A673 (cell line): ENCODE measurements at places on chromosomes 4 and X.

DNA sequence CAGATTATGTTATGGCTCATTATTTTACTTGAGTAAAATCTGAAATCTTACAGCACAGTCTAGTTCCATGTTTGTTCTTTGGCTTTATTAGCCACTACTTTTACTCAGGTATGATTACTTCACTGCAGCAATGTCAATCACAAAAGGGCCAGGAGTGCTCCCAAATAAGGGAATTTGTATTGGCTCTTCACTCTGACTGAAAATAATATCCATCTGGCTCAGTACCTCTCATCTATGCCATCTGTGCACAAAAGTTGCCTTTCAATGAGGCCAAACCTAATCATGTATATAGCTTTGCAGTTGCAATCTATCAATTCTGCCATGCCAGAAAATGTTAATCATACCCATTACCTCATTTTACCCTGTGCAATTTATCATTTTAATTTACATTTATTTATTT, 161.1 kb downstream of the TECRL start:
- H3K27ac ChIP-seq = no peak overlapping the region
- H3K27me3 ChIP-seq = no peaks in the 10 kb centered on the region
- DNase-seq = no peak

- H3K27ac ChIP-seq = peak overlapping the region; percentile 98
- H3K27me3 ChIP-seq = no peaks in the 10 kb centered on the region
- no peak overlapping the region for H3K4me3 ChIP-seq
- H3K36me3 ChIP-seq = peaks cover 31% of the 10 kb centered on the region
- DNase-seq = no peak
Measured at GRCh38 chr4:3121110-3121509, 46.6 kb downstream of the HTT start.

- H3K27me3 ChIP-seq = no peaks in the 10 kb centered on the region
- H3K36me3 ChIP-seq = no peaks in the 10 kb centered on the region
- H3K4me3 ChIP-seq = no peak overlapping the region
- H3K4me1 ChIP-seq = peaks cover 11% of the 10 kb centered on the region
- DNase-seq = peak; percentile 48
Measured at GRCh38 chr4:47839259-47839658, 1.4 kb upstream of the CORIN start.

- no peak overlapping the region for H3K27ac ChIP-seq
- no peaks in the 10 kb centered on the region for H3K36me3 ChIP-seq
- H3K27me3 ChIP-seq = no peaks in the 10 kb centered on the region
- H3K4me3 ChIP-seq = no peak overlapping the region
- H3K4me1 ChIP-seq = peaks cover 9% of the 10 kb centered on the region
Measured at GRCh38 chr4:173509036-173510001, 20.7 kb downstream of the HAND2 start.

- H3K27ac ChIP-seq = no peak overlapping the region
- H3K4me1 ChIP-seq = no peaks in the 10 kb centered on the region
- no peak overlapping the region for H3K4me3 ChIP-seq
- DNase-seq = no peak
- no peaks in the 10 kb centered on the region for H3K27me3 ChIP-seq
- no peaks in the 10 kb centered on the region for H3K36me3 ChIP-seq
Measured at GRCh38 chr4:135144498-135144897, 942.9 kb upstream of the PABPC4L start.

GRCh38 chrX:20620306-20620705, 353.6 kb upstream of the RPS6KA3 start:
- no peaks in the 10 kb centered on the region for H3K36me3 ChIP-seq
- no peaks in the 10 kb centered on the region for H3K4me1 ChIP-seq
- no peak overlapping the region for H3K27ac ChIP-seq
- H3K27me3 ChIP-seq = no peaks in the 10 kb centered on the region
- DNase-seq = no peak

- no peak for DNase-seq
- no peak overlapping the region for H3K4me3 ChIP-seq
- no peaks in the 10 kb centered on the region for H3K27me3 ChIP-seq
- H3K27ac ChIP-seq = no peak overlapping the region
Measured at GRCh38 chr4:628821-629635, 3.7 kb downstream of the PDE6B start.

DNA sequence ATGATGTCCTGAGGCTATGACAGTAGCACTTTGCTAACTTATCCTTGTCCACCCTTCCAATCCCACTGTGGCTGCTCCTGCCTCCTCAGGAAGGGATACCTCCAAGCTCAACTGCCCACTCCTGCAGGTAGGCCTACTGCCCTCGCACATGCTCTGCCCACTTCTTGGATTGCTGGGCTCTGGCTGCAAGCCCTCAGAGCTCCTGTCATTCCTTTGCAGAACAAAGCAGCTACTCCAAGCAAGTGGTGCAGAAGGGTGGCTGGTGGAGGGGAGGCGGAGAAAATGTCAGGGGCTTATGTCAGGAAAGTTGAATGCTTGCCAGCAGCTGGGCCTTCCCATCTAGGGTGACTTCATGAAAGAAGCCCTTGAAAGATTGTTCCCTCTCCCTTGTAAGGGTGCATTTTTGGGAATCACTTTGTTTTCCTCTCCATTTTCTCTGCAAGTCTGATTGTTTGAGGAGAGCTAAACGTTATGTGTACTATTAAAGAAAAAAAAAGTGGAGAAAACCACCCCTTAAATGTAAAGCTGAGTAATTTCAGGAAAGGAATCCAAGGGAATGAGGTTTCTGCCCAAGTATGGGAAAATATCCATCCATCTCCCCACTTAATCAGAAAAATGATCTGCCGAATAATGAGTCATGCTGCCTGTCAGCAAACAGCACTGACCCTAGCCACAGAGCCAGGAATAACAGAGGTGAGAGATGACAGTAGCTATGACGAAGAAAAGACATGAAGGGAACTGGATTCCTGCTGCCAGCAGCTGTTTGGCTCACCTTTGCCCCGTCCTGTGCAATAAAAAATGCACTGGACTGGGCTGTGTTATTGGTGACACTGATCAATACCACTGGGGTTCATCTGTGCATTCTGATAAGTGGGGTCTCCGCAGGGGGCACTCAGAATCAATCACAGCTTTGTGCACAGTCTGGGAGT, 102.0 kb downstream of the RTL5 start:
- H3K4me3 ChIP-seq = no peak overlapping the region
- H3K27ac ChIP-seq = no peak overlapping the region
- H3K36me3 ChIP-seq = no peaks in the 10 kb centered on the region
- no peaks in the 10 kb centered on the region for H3K4me1 ChIP-seq
- no peaks in the 10 kb centered on the region for H3K27me3 ChIP-seq

- no peak overlapping the region for H3K4me3 ChIP-seq
- H3K36me3 ChIP-seq = no peaks in the 10 kb centered on the region
- no peak overlapping the region for H3K27ac ChIP-seq
Measured at GRCh38 chr4:93436000-93436626, 392.4 kb upstream of the ATOH1 start.

DNA sequence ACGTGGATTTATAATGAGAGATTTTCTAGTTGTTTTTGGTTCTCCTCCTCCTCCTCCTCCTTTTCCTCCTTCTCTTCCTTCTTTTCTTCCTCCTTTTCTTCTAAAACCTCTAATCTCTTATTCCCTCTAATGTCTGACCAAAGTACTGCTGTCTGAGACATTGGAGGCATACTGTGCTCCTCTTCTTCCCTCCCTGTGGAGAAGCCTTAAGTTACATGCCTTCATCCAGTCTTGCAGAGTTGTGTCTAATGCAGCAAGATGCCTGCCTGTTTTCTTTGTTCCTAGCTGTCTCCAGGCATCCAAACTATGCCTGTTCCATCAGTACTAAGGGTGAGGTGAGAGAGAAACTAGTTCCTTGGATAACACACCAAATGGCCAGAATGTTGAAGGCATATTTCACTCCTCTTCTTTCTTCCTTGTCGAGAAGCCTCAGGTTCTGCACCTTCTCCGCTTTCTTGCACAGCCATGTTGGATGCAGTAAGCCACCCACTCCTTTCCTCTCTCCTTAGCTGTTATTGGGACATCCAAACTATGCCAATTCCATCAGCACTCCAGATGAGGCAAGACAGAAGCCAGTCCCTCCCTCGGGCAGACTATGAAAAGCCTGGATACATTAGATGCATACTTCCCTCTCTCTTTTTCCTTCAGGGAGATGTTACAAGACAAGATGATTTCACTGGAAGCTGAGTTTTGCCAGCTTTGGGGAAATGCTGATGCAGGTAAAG, 285.7 kb upstream of the TRAM1L1 start:
- H3K4me1 ChIP-seq = no peaks in the 10 kb centered on the region
- no peak for DNase-seq
- no peak overlapping the region for H3K4me3 ChIP-seq
- no peaks in the 10 kb centered on the region for H3K27me3 ChIP-seq
- no peak overlapping the region for H3K27ac ChIP-seq
- no peaks in the 10 kb centered on the region for H3K36me3 ChIP-seq

GRCh38 chrX:118475903-118476302, 19.7 kb upstream of the DOCK11 start:
- no peaks in the 10 kb centered on the region for H3K36me3 ChIP-seq
- no peak for DNase-seq
- no peak overlapping the region for H3K4me3 ChIP-seq
- no peaks in the 10 kb centered on the region for H3K4me1 ChIP-seq

DNA sequence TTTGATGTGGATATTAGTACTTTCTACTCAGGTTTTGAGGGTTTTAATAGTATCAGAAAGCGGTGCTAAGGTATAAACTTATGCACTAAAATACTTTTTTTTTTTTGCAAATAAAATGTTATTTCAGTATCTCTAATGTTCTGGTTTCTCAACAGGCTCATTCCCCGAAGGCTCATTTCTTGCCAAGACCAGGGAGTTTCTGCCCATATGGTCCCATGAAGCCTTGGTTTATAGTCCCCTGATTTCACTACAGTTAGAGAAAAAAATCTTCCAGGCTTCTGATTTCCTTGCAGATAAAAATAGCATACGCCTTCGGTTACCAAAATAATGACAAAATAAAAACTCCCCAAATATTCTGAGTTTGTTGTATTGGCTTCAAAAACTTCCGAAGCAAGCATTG, 814.2 kb upstream of the PABPC4L start:
- H3K27ac ChIP-seq = no peak overlapping the region
- DNase-seq = no peak
- H3K4me3 ChIP-seq = no peak overlapping the region
- H3K36me3 ChIP-seq = no peaks in the 10 kb centered on the region

DNA sequence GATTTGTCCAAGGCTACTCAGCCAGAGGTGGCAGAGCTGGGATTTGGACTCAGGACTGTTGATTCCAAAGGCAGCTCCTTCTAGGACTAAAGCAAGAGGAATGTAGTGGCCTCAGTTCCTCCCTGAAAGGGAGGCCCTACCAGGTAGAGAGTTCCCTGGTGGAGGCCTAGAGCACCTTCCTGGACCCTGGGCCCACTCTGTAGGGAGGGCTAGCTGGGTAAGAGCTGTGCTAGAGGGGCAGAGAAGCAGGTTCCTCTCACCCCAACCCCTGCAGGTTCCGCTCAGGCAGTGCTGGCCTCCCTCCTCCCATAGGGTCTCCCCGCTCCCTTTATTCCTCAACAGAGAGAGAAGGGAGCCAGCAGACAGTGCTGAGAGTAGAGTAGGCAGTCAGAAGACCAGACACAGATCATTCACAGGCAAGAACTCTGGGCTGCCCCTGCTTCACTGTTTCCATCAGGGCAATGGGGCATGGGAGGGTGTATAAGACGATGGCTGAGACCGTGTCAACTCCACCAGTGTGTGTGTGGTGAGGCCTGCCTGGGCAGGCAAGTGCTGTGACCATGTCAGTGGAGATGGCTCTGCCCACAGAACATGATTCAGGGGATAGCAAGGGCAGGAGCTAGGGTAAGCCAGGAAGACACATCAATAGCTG, 12.4 kb upstream of the PJA1 start:
- no peak overlapping the region for H3K27ac ChIP-seq
- no peak overlapping the region for H3K4me3 ChIP-seq
- no peak for DNase-seq
- no peaks in the 10 kb centered on the region for H3K27me3 ChIP-seq
- no peaks in the 10 kb centered on the region for H3K36me3 ChIP-seq

GRCh38 chr4:86381431-86381830, 21.6 kb upstream of the MAPK10 start:
- no peaks in the 10 kb centered on the region for H3K36me3 ChIP-seq
- H3K4me3 ChIP-seq = no peak overlapping the region
- H3K27me3 ChIP-seq = no peaks in the 10 kb centered on the region
- DNase-seq = no peak

- no peaks in the 10 kb centered on the region for H3K4me1 ChIP-seq
- H3K27me3 ChIP-seq = no peaks in the 10 kb centered on the region
- no peak overlapping the region for H3K4me3 ChIP-seq
- no peaks in the 10 kb centered on the region for H3K36me3 ChIP-seq
- DNase-seq = no peak
Measured at GRCh38 chr4:133377286-133377685, 228.2 kb downstream of the PCDH10 start.

- no peaks in the 10 kb centered on the region for H3K36me3 ChIP-seq
- H3K27me3 ChIP-seq = no peaks in the 10 kb centered on the region
- no peaks in the 10 kb centered on the region for H3K4me1 ChIP-seq
- H3K27ac ChIP-seq = no peak overlapping the region
- no peak for DNase-seq
Measured at GRCh38 chr4:132564920-132565319, 584.2 kb upstream of the PCDH10 start.

DNA sequence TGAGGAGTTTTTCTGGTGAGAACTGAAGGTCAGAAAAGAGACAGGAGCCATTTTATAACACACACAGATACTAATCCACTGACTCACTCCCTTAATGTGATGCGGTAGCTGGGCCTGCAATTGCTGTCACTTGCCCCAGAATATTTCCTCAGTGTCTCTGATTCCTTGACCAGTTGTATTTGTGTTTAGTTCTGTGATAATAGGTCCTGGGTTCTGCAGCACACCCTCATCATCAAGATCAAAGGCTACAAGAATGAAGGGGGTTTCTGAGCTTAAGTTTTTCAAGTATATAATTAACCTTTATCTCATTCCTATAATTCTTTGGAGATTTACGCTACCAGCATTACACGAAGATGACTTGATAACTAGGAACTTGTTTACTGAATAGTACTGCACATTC, 576.5 kb upstream of the CPXCR1 start:
- no peaks in the 10 kb centered on the region for H3K4me1 ChIP-seq
- H3K36me3 ChIP-seq = no peaks in the 10 kb centered on the region
- no peak for DNase-seq
- no peak overlapping the region for H3K4me3 ChIP-seq
- H3K27ac ChIP-seq = no peak overlapping the region

- peaks cover 66% of the 10 kb centered on the region for H3K36me3 ChIP-seq
- no peak for DNase-seq
- no peak overlapping the region for H3K27ac ChIP-seq
- no peaks in the 10 kb centered on the region for H3K27me3 ChIP-seq
Measured at GRCh38 chrX:40055495-40055894, 42.3 kb downstream of the BCOR start.

DNA sequence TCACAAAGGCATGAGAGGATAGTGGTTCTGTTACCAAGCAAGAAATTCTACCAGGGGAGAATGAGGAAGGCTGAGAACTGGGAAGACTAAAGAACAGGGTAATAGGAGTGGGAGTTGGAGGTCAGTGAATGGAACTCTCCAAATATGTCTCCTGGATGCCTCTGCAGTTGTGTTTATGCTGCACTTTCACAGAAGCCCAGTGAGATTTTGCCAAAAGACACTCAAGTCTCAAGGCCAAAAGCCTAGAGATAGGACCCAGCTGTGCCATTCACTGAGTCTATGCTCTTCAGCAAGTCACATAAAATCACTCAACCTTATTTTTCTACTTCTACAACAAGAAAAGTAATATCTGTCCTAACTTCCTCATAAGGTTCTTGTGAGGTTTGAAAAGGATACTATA, 285.4 kb downstream of the UNC5C start:
- H3K27ac ChIP-seq = no peak overlapping the region
- H3K36me3 ChIP-seq = no peaks in the 10 kb centered on the region
- H3K4me1 ChIP-seq = no peaks in the 10 kb centered on the region

GRCh38 chr4:23770011-23770410, 119.8 kb downstream of the PPARGC1A start:
- no peaks in the 10 kb centered on the region for H3K27me3 ChIP-seq
- H3K27ac ChIP-seq = no peak overlapping the region
- H3K4me1 ChIP-seq = no peaks in the 10 kb centered on the region
- no peaks in the 10 kb centered on the region for H3K36me3 ChIP-seq
- H3K4me3 ChIP-seq = no peak overlapping the region
